ENCODE measurements at places on chromosomes 11 and 22.
A peak's percentile ranks its signal among the peaks of the same experiment; 100 is the strongest.

DNA sequence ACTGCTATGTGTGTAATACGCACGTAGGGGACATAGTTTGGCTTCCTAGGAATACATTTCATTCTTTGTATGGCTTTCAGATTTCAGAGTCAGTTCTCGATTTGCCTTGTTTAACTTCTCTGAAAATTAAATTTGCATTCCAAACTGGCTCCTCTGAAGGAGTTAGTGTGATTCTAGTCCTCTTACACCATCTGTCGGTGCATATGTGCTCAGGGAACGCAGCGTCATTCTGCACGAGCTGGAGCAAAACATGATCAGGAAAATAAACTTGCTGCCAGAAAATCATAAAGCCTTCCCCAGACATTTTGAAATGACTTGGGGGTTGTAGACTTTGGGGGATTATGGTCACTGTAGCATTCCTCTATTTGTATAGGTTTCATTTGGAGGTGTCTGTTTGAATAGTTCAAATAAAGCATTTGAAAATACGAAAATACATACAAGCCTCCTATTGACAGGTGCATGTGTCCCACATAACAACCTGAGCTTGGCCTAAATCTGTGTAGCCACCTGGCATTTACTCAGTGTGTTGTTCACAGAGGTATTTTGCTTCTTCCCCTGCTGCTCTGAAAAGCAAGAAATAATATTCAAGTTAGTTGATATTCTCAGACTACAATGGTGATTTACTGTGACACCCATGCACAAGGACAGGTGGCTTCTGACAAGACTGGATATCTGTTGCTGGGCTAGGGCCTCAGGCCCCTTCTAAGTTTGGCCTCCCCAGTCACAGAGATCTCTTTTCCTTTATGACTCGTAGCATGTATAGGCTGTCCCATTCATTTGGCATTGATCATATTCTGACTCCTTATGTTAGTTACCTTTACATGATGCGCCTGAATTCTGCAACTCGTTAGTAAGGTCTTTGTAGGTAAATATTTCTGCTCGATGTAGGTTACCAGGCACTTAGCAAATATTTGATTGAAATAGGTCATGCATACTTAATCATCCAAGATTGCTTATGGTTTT, 81.6 kb upstream of the SORL1-AS1 start:
- DNase-seq: no peak

DNA sequence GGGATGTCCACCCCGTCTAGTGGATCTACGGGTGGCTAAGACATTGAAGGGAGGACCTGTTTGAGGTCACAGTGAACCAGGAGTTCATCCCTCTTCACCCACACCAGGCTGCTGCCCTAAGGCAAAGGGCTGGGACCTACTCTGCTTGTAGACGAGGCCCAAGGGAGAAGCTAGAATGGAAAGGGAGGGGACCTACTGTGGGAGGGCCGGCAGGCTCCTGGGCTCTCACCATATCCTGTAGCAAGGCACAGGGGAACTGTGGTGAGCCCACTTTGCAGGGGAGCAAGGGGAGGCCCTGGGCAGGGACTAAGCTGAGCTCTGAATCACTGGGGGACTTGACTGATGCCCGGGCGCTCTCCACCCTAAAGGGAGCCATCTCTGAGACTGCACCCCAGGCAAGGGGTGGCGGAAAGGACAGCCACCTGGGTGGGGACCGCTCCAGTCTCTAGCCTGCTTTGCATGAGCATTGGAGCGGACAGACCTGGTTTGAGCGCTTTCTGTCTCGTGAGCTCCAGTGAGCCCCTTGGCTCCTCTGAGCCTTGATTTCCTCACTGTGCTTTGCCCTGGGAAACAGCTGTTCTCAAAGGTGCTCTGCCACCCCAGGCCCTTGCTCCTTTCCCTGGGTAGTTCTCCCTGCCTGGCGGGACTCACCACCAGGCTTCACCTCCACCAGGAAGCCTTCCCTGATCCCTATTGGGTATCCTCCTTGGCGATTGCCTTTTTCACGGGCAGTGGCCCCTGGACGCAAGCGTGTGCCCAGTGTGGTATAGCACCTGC, 24.2 kb downstream of the PARVG start:
- DNase-seq: no peak

- no peak for DNase-seq
Measured at GRCh38 chr11:16542353-16542752, 186.0 kb upstream of the SOX6 start.

GRCh38 chr11:62547691-62548281, 1.2 kb upstream of the AHNAK start:
- peak; percentile 81 for DNase-seq

DNA sequence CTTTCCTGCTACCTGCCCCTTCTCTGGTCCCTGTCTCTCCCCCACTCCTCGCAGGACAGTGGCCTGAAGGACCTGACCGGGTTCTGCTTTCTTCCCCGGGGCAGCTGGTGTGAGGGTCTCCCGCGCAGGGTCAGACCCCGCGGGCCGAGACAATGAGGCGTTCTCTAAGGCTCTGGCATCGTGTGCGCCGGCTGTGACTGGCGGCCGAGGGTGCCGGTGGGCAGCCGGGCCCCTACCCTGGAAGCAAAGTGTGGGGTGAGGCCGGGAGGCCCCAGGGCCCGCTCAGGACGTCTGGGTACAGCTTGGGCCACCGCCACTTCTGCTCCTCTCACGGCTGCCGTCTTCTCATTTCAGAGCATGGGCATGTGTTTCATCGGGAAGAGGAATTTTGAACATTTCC, 16.3 kb downstream of the TRMU start:
- DNase-seq: no peak

DNA sequence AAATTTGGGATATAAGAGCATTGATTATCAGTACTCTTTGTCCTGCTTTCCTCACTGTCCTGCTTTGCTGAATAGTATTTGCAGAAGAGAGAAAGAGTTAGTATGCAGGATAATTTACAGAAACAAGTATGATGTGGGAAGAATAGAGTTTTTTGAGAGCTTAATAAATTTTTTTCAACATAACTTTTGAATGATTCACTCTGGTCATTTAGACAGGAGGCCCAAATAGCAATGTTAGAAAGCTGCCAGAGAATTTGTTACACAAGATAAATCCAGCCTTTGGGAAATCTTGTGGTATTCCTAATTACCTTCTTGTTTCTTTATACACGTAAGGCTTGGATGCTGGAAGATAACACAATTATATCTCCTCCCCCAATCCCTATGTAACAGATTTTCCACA, 484.6 kb downstream of the CNTN5 start:
- no peak for DNase-seq

- peak; percentile 24 for DNase-seq
Measured at GRCh38 chr22:42933485-42934091, 76.5 kb upstream of the ARFGAP3 start.

- DNase-seq: no peak
Measured at GRCh38 chr11:31649129-31649966, 139.8 kb downstream of the ELP4 start.

DNA sequence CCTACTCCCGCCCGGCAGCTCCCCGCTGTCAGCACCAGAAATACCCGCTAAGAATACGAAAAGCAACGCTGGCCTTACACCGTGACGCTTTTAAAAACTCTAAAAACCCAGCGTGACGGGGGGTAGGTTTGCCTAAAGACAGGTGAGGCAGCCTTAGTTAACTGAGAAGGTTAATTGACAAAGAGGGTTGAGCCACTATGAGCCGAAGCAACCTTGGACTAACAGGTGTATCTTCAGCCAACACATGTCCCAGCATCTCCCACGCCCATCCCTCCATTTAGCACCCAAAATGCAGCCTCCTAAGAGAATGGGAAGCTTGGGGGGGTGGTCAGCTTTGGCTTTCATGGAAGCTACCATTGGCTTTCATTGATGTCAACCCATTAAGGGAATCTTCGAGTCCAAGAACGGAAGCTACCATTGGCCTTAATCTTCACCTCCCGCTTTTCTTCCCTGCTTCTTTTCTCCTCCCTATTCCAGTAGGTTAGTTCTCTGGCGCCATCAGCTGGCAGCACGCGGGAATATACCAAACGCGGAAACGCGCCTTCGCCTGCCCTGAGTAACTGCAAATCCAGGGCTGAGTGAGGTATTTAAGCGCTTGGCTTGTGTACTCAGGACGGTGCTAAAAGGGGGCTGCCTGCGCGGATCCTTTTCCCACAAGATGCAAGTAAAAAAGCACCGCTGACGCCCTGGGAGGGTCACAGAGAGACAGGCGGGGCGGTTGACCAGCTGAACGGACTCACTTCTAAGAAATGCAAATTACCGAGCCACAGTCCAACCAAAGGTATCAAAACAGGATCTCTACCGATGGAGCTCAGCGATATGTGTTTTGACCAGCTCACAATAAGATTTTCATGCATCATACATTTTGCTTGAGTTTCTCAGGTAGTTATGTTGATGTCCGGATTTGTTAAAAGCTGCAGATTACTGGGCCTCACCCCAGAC, 38.5 kb upstream of the GLYATL1 start:
- DNase-seq: peak; percentile 88

DNA sequence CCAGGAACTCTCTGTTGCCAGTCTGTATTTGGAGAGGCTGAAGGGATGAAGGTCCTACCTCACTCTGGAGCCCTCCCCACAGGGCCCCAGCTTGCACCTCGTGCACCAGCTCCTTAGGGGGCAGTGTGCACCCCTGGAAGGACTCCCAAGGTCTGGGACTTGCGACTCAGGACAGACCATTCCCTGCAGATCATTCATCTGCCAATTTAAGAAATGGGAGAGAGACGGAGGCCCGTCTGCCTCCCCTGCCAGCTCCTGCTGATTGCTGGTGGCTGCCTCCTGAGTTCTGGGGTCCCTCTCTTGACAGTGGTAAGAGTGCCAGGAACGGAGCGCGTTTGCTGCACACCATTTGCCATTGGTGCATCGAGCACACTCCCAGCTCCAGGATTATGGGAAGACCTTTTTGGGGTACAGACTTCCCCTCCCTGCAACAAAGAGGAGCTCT, 27.4 kb upstream of the MALAT1 start:
- peak; percentile 83 for DNase-seq

DNA sequence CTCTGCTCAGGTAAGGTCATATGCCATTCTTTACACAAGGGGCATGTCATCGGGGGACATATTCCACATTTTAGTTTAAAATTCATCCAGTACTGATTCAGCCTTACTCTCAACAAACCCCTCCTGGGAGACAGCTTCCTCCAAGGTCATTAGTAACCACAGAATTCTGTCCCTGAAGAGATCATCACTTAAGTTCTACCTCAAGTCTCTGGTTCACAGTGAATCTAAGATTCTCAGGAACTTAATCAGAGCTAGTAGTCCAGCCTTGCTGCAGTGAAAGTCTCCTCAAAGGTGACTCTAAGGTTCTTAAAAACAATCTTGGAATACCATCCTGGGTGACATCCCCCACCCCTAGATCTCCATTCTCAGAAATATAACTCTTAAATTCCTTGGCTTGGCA, 18.9 kb upstream of the GDPD4 start:
- no peak for DNase-seq

- DNase-seq: peak; percentile 27
Measured at GRCh38 chr22:31944700-31945442, 536 bp downstream of the YWHAH start.

DNA sequence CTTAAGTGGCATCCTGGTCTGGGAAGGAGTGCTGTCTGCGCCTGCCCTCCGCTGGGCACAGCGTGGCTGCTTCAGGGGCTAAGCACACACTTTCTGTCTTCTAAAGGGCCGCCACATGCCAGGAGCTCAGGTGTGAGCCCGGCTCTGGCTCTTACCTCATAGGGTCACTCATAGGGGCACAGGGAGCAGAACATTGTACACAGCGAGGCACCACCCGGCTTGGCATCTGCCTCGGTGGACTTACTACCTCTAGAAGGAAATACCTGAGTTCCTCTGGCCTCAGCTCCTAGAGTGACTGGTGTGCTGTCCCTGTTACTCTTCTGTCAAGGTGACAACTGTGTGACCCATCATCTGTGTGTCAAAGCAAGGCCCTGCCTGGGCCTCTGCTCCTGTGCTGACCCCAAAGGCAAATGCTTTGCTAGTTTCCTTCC, 13.4 kb downstream of the NEAT1 start:
- no peak for DNase-seq

DNA sequence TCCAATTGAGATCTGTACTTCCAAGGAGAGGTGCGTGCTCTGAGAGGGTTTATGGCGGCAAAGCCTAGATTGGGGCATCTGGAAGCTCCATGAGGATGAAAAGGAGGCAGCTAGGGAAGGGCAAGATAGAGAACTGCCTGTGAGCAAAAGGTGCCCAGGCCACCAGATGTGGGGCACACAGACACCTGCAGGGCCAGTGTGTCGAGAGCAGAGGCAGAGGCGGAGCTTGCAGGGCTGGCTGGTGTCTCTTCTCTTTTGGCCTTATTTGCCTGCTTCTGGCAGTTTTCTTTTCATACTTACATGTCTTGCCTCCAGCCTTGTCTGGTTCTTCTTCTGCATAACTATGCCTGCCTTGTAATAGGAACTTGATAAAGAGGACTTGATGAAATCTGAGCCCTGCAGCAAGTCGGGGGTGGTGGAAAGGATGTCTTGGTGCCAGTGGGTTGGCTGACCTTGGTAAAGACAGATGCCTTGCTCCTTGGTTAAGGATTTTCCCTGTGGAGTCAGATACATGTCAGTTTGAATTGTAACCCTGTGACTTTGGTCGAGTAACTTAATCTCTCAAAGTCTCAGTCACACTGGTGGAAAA, 680.3 kb downstream of the NTM start:
- no peak for DNase-seq

DNA sequence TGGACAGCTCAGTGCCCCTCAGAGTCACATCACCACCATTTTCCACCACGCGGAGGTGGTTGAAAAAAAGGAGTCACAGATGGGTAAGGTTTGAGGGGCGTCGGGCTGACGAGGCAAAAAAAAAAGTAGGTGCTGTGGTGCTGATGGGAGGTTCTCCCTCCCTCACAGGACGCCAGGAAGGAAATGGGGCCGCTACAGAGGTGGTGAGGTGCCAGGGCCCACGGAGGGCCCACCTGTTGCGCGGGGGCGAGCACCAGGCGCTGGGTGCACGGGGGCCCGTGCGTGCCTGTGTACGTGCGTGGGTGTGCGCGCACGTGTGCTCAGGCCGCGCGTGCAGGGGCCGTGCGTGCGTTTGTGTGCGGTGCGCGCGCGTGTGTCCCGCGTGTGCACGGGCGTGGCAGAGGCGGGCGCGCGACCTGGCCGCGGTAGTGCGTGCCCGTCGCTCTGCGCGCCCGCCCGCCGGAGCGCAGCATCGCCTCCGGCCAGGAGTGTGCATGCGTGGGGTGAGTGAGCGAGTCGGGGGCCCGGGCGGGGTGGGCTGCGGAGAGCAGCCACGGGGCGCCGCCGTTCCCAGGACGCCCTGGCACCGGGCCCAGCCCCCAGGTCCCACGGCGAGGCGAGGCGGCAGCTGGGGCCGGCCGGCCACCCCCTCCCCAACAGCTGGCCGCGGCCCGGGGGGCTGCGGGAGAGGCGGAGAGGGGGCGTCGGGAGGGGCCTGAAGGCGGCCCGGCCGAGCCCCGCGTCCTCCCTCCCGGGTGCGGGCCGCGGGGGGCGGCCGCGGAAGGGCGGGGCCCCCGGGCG, 2.8 kb downstream of the PDGFB start:
- DNase-seq: no peak

DNA sequence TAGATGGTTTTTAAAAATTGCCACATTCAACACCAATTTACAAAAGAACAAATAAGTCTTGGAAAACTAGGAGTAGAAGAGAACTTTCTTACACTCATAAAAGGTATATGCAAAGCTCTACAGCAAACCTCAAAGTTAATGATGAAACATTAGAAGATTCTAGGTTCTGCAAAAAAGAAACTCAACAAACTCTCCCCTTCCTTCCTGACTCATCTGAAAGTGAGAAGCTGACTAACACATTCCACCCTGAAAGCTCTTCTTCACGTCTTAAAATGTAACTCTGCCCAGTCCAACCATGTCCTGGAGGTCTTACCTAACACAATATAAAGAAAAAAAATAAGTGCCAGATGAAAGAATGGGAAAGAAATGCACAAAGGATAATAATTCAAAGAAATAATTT, 218.9 kb upstream of the ISX start:
- no peak for DNase-seq
